ENCODE measurements at places on chromosomes 4 and X.

DNA sequence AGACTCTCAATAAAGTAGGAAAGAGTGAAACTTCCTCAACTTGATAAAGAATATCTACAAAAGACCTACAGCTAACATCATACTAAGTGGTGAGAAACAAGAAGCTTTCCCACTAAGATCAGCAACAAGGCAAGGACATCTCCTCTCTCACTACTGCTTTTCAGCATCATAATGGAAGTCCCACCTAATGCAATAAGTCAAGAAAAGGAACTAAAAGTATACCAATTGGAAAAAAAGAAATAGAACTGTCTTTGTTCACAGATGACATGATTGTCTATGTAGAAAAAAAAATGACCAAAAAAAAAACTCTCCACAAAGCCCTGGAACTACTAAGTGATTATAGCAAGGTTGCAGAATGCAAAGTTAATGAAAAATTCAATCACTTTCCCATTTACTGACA lies 25.1 kb upstream of the SH3RF1 start:
- DNase-seq: no peak
- H3K27ac ChIP-seq: no peak overlapping the region
- no peak overlapping the region for H3K4me3 ChIP-seq
- peaks cover 18% of the 10 kb centered on the region for H3K4me1 ChIP-seq

DNA sequence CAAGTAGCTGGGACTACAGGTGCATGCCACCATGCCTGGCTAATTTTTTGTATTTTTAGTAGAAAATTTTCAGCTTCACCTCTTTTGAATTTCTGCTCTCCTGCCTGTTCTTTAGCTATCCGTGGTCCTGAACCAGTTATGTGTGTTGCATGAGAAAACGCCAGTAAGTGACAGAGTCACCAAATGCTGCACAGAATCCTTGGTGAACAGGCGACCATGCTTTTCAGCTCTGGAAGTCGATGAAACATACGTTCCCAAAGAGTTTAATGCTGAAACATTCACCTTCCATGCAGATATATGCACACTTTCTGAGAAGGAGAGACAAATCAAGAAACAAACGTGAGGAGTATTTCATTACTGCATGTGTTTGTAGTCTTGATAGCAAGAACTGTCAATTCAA lies 13.9 kb downstream of the ALB start:
- no peak overlapping the region for H3K4me3 ChIP-seq
- H3K4me1 ChIP-seq: no peaks in the 10 kb centered on the region
- H3K27ac ChIP-seq: no peak overlapping the region
- H3K36me3 ChIP-seq: no peaks in the 10 kb centered on the region
- DNase-seq: no peak

DNA sequence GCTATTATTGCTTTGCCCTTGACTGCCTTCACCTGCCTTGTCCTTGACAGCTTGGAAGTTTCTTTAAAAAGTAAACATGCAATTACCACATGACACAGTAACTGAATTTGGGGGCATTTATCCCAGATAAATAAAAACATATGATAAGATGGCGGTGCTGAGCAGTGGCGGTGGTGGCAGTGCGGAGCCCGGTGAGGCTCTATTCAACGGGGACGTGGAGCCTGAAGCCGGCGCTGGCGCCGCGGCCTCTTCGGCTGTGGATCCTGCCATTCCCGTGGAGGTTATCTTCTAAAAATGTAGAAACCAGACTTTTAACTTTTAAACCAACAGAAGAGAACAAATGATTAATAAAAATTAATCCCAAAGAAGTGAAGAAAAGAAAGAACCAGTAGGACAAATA lies 59.7 kb upstream of the ZDHHC15 start:
- H3K27me3 ChIP-seq: peaks cover 1% of the 10 kb centered on the region
- H3K4me1 ChIP-seq: no peaks in the 10 kb centered on the region

DNA sequence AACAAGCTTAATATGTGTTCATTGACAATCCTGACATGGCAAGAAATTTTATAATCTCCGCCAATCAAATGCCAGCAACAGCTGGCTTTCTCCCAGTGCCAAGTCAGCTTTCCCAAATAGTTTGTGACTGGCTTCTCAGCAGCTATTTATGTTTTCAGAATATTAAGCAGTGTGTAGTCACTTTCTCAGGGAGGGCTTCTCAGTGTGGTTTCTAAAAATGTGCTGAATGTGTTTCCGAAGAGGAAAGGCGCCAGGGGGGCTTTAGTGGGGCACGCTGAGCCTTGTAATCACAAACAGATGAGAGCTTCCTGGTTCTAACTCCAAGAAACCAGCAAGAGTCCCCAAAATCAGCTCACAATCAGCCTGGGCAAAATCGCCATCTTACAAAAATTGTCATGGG lies 258.7 kb upstream of the CPEB2 start:
- H3K27me3 ChIP-seq: peaks cover 14% of the 10 kb centered on the region
- H3K4me1 ChIP-seq: no peaks in the 10 kb centered on the region
- DNase-seq: no peak
- no peak overlapping the region for H3K4me3 ChIP-seq
- H3K27ac ChIP-seq: no peak overlapping the region

DNA sequence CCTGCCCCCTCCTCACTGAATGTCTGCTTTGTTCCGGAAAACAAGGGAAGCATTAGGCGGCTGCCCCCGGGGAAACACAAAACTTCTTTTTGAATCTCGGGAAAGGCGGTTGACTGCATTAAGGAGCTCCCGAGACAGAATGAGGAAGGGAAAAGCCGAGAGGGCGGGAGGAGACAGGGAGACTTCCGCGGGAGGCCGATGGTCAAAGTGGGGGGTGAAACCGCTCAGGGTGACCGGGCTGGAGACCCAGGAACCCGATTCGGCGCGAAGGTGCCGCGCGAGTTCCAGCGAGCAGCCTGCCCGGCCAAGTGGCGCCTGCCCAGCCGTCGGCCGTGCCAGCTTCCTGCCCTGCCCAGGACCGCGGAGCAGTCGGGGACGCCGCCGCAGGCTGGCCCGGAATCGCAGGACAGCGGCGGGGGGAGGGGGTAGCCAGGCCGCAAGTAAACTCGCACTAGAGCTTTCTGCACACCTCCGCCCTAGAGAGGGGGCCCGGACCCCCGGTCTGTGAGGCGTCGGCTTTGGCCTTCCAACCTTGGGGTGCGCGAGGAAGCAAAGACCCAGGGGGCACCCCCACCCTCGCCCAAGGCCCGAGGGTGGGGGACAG lies 55.1 kb upstream of the BCOR start:
- no peaks in the 10 kb centered on the region for H3K4me1 ChIP-seq
- H3K36me3 ChIP-seq: no peaks in the 10 kb centered on the region
- H3K27me3 ChIP-seq: no peaks in the 10 kb centered on the region
- peak overlapping the region; percentile 84 for H3K27ac ChIP-seq

GRCh38 chrX:132712350-132712749 lies 223.5 kb upstream of the MBNL3 start:
- H3K4me1 ChIP-seq: no peaks in the 10 kb centered on the region
- H3K27ac ChIP-seq: no peak overlapping the region
- no peaks in the 10 kb centered on the region for H3K36me3 ChIP-seq

GRCh38 chr4:157572284-157572683 lies 351.8 kb downstream of the GRIA2 start:
- no peaks in the 10 kb centered on the region for H3K27me3 ChIP-seq
- no peak for DNase-seq
- H3K4me3 ChIP-seq: no peak overlapping the region
- no peaks in the 10 kb centered on the region for H3K4me1 ChIP-seq
- no peak overlapping the region for H3K27ac ChIP-seq

DNA sequence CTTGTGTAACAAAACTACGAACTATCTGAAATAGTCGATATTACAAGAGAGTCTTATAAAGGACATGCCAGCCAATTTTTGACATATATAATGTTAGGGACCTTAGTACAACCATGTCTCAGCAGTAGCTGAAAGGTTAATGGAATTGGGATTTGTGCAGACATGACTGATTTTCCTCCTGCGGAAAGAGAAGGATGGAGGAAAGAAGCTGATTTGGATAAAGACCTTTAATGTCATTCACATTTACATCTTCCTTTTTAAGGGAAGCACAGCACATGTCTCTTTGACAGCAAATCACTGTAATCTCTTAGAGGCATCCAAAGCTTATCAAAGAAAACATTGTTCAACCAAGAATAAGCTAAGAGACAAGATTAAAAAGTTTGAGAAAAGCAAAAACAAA lies 1976.2 kb upstream of the IGFBP7 start:
- no peak for DNase-seq
- H3K27ac ChIP-seq: no peak overlapping the region
- no peaks in the 10 kb centered on the region for H3K4me1 ChIP-seq
- no peaks in the 10 kb centered on the region for H3K36me3 ChIP-seq
- no peak overlapping the region for H3K4me3 ChIP-seq

GRCh38 chr4:111639876-111640275 lies 505.4 kb upstream of the FAM241A start:
- no peak overlapping the region for H3K27ac ChIP-seq
- H3K36me3 ChIP-seq: no peaks in the 10 kb centered on the region
- peaks cover 4% of the 10 kb centered on the region for H3K27me3 ChIP-seq
- H3K4me3 ChIP-seq: no peak overlapping the region
- no peak for DNase-seq
- no peaks in the 10 kb centered on the region for H3K4me1 ChIP-seq

DNA sequence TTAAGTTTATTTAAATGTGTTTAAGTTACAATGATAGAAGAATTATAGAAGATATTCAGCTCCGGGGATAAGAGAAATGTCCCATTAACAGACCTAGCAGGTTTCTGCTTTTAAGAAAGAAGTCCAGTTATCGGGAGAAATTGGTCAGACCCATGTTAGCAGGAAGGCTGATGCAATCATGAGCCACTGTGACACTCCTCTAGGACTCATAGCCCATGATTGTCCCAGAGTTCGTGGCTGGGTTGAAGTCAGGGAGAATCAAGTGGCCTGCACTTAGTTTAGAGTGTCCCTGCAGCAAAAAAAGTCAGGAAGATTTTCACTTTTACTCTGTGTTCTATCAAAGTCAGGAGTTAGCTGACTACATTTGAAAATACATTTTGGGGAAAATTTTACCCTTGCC lies 72.0 kb downstream of the TMEM144 start:
- H3K4me3 ChIP-seq: no peak overlapping the region
- no peaks in the 10 kb centered on the region for H3K27me3 ChIP-seq
- DNase-seq: no peak
- no peaks in the 10 kb centered on the region for H3K36me3 ChIP-seq
- no peaks in the 10 kb centered on the region for H3K4me1 ChIP-seq

DNA sequence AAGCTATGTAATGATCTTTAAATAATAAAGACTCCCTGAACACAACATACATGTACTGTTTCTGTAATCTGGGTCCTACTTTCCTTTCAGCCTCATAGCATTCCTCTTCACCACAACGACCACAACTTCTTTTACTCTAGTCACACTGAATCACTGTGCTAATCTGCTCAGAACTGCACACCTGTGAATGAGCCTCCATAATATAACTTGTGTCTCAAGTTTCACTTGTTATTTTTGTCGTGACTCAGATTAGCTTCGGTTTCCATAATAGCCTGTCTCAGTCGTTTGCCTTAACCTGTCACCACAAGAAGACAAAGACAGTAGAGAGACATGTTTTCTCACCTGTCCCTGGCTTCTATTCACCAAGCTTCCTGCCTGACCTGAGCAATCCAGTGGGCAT lies 61.8 kb downstream of the MAGED1 start:
- H3K4me1 ChIP-seq: peaks cover 3% of the 10 kb centered on the region
- H3K27me3 ChIP-seq: peaks cover 3% of the 10 kb centered on the region
- no peak overlapping the region for H3K27ac ChIP-seq
- no peaks in the 10 kb centered on the region for H3K36me3 ChIP-seq
- DNase-seq: no peak

- H3K36me3 ChIP-seq: no peaks in the 10 kb centered on the region
- no peak for DNase-seq
- H3K27ac ChIP-seq: no peak overlapping the region
- H3K4me3 ChIP-seq: peak overlapping the region; percentile 46
- H3K4me1 ChIP-seq: peaks cover 11% of the 10 kb centered on the region
- peaks cover 20% of the 10 kb centered on the region for H3K27me3 ChIP-seq
Observed at GRCh38 chr4:186144946-186145569, 40.6 kb downstream of the FAM149A start.

- H3K27ac ChIP-seq: no peak overlapping the region
- H3K4me3 ChIP-seq: no peak overlapping the region
- H3K36me3 ChIP-seq: no peaks in the 10 kb centered on the region
- no peak for DNase-seq
- no peaks in the 10 kb centered on the region for H3K4me1 ChIP-seq
Observed at GRCh38 chr4:84740057-84740456, 157.1 kb downstream of the CDS1 start.

DNA sequence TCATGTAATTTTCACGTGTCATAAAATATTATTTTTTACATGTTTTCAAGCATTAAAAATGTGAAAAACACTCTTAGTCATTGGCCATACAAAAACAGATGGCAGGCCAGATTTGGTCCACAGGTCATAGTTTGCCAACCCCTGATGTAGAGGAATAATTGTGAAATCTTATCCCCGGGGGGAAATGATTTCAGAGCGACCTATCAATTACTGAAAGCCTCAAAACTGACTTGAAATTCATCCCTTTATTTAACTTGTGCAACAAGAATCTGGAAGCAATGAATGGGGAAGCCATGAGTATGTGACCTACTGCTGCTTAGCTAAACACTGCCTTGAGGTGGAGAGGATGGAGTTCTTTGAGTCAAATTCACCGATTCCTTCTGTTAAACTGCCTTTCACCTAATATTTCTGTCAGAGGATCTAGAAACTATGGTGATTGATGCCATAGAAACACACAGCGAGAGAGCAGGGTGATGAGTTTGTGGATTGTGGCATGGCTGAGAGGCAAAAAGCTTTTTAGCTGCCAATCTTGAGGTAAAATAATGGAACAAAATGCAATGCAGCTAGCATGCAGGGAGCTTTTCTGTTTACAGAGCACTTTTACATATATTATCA lies 30.3 kb upstream of the BRS3 start:
- H3K36me3 ChIP-seq: no peaks in the 10 kb centered on the region
- peaks cover 2% of the 10 kb centered on the region for H3K27me3 ChIP-seq
- no peak overlapping the region for H3K4me3 ChIP-seq
- no peak overlapping the region for H3K27ac ChIP-seq

- H3K27ac ChIP-seq: no peak overlapping the region
- peaks cover 4% of the 10 kb centered on the region for H3K36me3 ChIP-seq
- peaks cover 12% of the 10 kb centered on the region for H3K4me1 ChIP-seq
- DNase-seq: no peak
- no peak overlapping the region for H3K4me3 ChIP-seq
Observed at GRCh38 chr4:40502934-40503333, 126.7 kb downstream of the RBM47 start.

- peaks cover 5% of the 10 kb centered on the region for H3K36me3 ChIP-seq
- no peak overlapping the region for H3K4me3 ChIP-seq
- H3K27ac ChIP-seq: no peak overlapping the region
Observed at GRCh38 chr4:77263247-77263646, 106.2 kb downstream of the CCNG2 start.

GRCh38 chrX:13863324-13863723 lies 46.4 kb upstream of the GPM6B start:
- H3K27me3 ChIP-seq: peaks cover 7% of the 10 kb centered on the region
- peaks cover 5% of the 10 kb centered on the region for H3K4me1 ChIP-seq
- no peak overlapping the region for H3K27ac ChIP-seq
- no peak for DNase-seq

- DNase-seq: no peak
- no peaks in the 10 kb centered on the region for H3K36me3 ChIP-seq
- no peaks in the 10 kb centered on the region for H3K27me3 ChIP-seq
Observed at GRCh38 chr4:136032391-136032790, 1499.9 kb downstream of the PCDH18 start.

Data from memory B cell (primary cell).